ENCODE measurements at places on chromosomes 12 and 14. TPM values are rescaled to one million over a fixed set of nuclear protein-coding genes. Genes with fewer than 3 reads are reported as not detected.

- peak overlapping the region; percentile 92 for H3K4me3 ChIP-seq
- H3K27ac ChIP-seq: peak overlapping the region; percentile 89
- H3K36me3 ChIP-seq: peaks cover 7% of the 10 kb centered on the region
- DNase-seq: peak; percentile 23
Observed at GRCh38 chr12:107760207-107760808, 629 bp downstream of the PRDM4 start.

DNA sequence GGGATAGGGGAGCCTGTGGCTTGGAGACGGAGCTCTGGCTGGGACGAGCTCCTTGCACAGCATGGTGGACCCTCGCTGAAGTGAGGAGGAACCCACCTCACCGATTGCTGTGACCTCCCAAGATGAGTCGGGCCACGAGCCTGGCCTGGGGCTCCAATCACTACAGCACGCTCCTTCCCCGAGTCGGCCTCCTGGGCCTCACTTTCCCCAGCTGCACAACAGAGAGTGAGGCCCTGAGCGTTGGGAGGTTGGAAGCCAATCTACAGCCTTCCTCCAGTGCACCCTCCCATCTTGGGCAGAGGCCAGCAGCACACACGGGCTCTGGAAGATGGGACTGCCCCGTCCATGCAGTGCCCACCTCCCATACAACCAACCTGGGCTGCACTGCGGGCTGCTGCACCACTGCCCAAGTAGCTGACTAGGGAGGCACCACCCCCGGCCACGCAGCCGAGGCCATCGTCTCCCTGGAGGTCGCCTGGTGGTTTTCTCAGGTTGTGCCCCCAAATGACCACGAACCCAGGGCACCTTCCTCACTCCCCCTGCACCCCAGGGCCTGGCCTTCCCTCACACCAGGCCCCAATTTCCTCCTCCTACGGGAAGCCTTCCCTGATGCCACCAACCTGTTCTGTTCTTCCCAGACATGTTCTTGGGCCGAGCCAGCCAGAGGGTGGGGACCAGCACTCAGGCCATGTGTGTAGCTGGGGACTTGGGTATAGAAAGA, 152.3 kb upstream of the C14orf180 start:
- no peak overlapping the region for H3K27ac ChIP-seq
- H3K4me3 ChIP-seq: no peak overlapping the region
- no peaks in the 10 kb centered on the region for H3K36me3 ChIP-seq
- DNase-seq: no peak
- H3K4me1 ChIP-seq: no peaks in the 10 kb centered on the region

GRCh38 chr12:76782526-76782925, 18.6 kb downstream of the ZDHHC17 start:
- peaks cover 23% of the 10 kb centered on the region for H3K4me1 ChIP-seq

- DNase-seq: no peak
- no peak overlapping the region for H3K4me3 ChIP-seq
- no peaks in the 10 kb centered on the region for H3K36me3 ChIP-seq
- no peak overlapping the region for H3K27ac ChIP-seq
- H3K4me1 ChIP-seq: no peaks in the 10 kb centered on the region
Observed at GRCh38 chr14:90795744-90796143, 20.5 kb downstream of the TTC7B start.

- no peak overlapping the region for H3K27ac ChIP-seq
- DNase-seq: no peak
- H3K4me3 ChIP-seq: no peak overlapping the region
- H3K27me3 ChIP-seq: no peaks in the 10 kb centered on the region
- H3K36me3 ChIP-seq: no peaks in the 10 kb centered on the region
Observed at GRCh38 chr14:43858981-43859380, 648.1 kb downstream of the FSCB start.

DNA sequence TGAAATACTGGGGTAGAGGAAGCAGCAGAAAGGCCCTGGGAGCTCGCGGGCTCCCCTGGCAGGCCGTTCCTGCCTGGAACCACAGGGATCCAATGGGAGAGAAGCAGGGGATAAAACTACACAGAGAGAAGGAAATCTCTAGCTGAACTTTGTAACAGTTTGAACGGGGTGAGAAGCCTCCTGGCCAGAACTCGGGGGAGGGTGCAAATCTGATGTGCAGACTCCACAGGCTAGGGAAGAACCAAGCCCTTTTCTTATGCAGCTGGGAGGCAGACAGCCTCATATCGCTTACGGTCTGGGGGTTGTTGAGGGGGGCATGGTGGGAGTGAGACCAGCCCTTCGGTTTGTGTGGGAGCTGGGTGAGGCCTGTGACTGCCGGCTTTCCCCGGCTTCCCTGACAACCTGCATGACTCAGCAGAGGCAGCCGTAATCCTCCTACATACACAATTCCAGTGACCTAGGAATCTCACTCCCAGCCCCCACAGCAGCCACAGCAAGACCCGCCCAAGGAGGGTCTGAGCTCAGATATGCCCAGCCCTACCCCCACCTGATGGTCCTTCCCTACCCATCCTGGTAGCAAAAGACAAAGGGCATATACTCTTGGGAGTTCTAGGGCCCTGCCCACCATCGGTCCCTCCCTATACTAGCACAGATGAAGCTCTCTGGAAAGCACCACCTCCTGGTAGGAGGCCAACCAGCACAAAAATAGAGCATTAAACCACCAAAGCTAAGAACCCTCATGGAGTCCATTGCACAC, 143.0 kb downstream of the TMTC1 start:
- no peak overlapping the region for H3K4me3 ChIP-seq
- H3K4me1 ChIP-seq: no peaks in the 10 kb centered on the region
- no peaks in the 10 kb centered on the region for H3K27me3 ChIP-seq
- H3K27ac ChIP-seq: no peak overlapping the region
- no peak for DNase-seq

GRCh38 chr14:35829449-35829848, 3.3 kb downstream of the BRMS1L start:
- peaks cover 2% of the 10 kb centered on the region for H3K27me3 ChIP-seq
- H3K36me3 ChIP-seq: peaks cover 7% of the 10 kb centered on the region
- no peak for DNase-seq
- H3K4me3 ChIP-seq: no peak overlapping the region
- H3K27ac ChIP-seq: no peak overlapping the region

- peaks cover 11% of the 10 kb centered on the region for H3K4me1 ChIP-seq
- H3K4me3 ChIP-seq: no peak overlapping the region
- H3K27me3 ChIP-seq: no peaks in the 10 kb centered on the region
- DNase-seq: no peak
Observed at GRCh38 chr14:59154373-59154772, 34.1 kb upstream of the DAAM1 start.

GRCh38 chr12:117533687-117534086, 172.3 kb upstream of the NOS1 start:
- H3K27me3 ChIP-seq: no peaks in the 10 kb centered on the region
- no peak overlapping the region for H3K4me3 ChIP-seq
- no peaks in the 10 kb centered on the region for H3K4me1 ChIP-seq
- no peak overlapping the region for H3K27ac ChIP-seq

DNA sequence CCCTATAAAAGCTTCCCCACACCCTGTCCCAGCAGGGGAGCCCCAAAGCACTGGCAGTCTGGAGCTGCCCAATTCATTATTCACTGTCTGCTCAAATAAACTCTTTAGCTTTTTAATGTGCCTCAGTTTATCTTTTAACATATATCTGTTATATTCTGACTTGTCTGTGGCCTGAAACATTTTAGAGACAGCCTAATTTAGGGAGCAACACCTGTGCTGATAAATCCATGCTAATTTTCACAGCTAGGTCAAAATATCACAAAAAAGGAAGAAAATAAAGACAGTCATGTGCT, 32.9 kb downstream of the TMTC1 start:
- no peaks in the 10 kb centered on the region for H3K27me3 ChIP-seq
- H3K27ac ChIP-seq: no peak overlapping the region
- no peaks in the 10 kb centered on the region for H3K36me3 ChIP-seq

GRCh38 chr14:100065942-100066574, 836 bp downstream of the EVL start:
- peaks cover 12% of the 10 kb centered on the region for H3K36me3 ChIP-seq
- DNase-seq: peak; percentile 81
- peaks cover 83% of the 10 kb centered on the region for H3K4me1 ChIP-seq

DNA sequence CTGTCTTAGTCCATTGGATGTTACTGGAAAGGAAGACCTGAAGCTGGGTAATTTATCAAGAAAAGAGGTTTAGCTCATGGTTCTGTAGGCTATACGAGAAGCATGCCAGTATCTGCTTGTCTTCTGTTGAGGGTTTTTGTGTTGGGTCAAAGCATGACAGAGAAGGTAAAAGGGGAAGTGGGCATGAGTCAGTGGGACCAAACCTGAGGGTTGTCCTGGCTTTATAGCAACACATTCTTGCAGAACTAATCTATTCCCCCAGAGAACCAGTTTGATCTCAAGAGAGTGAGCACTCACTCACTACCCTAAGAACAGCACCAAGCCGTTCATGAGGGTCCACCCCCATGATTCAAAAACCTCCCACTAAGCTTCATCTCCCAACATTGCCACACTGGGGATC, 19.0 kb upstream of the KRAS start:
- H3K4me3 ChIP-seq: no peak overlapping the region
- peaks cover 5% of the 10 kb centered on the region for H3K27me3 ChIP-seq
- no peak for DNase-seq
- peaks cover 4% of the 10 kb centered on the region for H3K4me1 ChIP-seq
- H3K36me3 ChIP-seq: no peaks in the 10 kb centered on the region

DNA sequence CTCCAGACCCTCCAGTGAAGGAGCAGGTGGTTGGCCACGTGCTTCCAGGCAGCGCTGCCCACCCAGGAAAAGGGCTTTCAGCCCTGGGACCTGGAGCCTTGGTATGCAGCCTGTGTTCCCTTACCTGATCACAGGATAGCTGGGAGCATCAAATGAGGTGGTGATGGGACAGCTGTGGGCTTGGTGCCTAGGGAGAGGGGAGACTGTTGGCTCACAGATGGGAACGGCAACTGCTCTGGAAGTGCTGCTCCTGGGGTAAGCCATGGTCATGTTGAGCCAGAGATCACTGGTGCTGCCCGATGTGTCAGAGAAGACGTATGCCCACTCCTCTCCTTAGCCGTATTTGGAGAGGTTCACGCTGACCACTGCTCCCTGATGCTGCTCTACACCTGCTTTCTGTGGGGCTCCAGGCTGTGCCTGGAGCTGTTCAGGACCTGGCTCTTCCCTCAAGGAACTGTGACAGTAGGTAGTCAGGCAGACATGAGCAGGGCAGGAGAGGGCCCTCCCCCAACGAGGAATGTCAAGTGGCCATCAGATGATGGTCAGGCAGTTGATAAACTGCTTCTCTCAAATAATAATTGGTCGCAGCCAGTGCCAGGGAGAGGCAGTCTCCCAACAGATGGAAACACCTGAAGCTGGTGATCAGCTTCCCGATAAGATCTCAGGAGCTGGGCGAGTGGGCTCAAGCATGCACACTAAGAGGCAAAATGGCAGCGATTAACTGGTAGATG, 2.8 kb upstream of the CYP46A1 start:
- no peak overlapping the region for H3K27ac ChIP-seq
- no peaks in the 10 kb centered on the region for H3K36me3 ChIP-seq
- H3K4me1 ChIP-seq: peaks cover 5% of the 10 kb centered on the region
- peaks cover 19% of the 10 kb centered on the region for H3K27me3 ChIP-seq

DNA sequence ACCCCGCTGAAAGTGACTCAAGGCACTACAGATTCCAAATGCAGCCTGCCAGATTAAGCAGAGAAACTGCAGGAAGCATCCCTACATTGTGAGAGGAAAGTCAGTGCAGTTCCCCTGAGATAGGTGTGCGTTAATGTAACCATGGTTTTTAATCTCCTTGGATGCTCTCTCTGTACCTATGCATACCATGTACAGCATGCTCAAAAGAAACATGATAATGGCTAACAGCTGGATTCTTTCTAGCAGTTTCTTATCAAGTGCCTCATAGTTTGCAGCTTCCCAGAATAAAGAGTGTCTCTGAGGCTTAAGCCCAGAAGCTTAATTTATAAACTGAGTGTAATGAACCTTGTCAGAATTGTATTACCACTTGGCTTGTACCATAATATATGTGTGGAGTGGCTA, 17.1 kb upstream of the MDM1 start:
- no peak overlapping the region for H3K27ac ChIP-seq
- peaks cover 7% of the 10 kb centered on the region for H3K27me3 ChIP-seq
- no peak overlapping the region for H3K4me3 ChIP-seq
- peaks cover 4% of the 10 kb centered on the region for H3K36me3 ChIP-seq
- H3K4me1 ChIP-seq: peaks cover 8% of the 10 kb centered on the region
- no peak for DNase-seq

DNA sequence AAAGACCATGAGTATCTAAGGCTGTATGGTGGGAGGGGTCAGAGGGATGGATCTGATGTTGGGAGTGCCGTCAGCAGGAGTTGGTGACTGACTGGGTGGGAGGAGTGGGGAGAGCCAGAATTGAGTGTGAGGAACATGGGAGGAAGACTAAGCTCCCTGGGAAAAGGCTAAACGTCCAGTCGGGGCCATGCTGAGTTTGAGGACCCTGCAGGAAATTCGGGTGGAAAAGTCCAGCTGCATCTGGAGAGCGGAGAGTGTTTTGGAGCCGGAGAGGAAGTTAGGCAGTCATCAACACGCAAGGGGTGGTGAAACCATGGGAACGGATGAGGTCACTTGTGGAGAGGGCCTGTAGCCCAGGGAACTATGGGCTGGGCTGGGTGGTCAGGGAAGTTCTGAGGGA, 60.9 kb downstream of the ELK3 start:
- peak overlapping the region; percentile 40 for H3K27ac ChIP-seq
- H3K27me3 ChIP-seq: no peaks in the 10 kb centered on the region
- no peak for DNase-seq
- H3K4me1 ChIP-seq: peaks cover 23% of the 10 kb centered on the region
- peaks cover 31% of the 10 kb centered on the region for H3K36me3 ChIP-seq

DNA sequence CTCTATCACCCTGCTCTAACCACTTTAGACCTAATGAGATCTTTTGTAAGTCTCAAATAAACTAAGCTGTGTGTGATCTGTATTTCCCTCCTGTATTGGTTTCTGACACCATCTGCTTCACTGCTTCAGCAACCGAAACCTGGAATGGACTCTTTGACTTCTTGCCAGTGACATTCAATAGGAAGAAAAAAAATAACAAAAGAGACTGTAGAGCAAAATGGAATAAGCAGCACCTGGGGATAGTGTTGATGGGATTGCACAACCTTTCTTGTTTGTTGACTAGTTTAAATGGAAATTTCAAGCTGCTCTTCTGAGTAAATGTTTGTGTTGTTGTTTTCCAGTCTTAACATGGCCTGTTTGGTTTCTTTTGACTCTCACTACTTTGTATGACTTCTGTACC, 888.6 kb upstream of the SEL1L start:
- H3K27me3 ChIP-seq: no peaks in the 10 kb centered on the region
- H3K4me3 ChIP-seq: no peak overlapping the region
- no peaks in the 10 kb centered on the region for H3K36me3 ChIP-seq

DNA sequence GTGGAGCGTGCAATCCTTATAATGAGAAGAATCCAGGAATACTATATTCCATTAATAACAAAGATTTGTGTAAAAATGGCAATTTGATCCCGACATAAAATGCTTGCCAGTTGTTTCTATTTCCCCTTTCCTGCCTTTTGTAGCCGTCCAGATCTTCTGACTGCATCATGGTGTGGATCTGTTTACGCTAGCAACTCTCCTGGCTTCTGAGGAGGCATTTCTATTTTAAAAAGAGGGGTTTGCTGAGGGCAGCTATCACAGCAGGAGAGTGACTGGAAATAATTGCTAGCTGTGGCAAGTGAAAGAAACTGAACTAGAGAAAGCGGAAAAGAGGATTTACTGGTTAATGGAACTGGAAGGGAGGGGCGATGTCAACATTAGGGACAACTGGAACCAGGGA, 145.6 kb downstream of the ATP23 start:
- H3K27ac ChIP-seq: no peak overlapping the region
- no peaks in the 10 kb centered on the region for H3K36me3 ChIP-seq
- H3K27me3 ChIP-seq: peaks cover 4% of the 10 kb centered on the region
- DNase-seq: no peak
- no peak overlapping the region for H3K4me3 ChIP-seq

Gene SLC38A6
- 4.5 TPM for total RNA-seq

Gene POTEG
- not detected for total RNA-seq

Gene ABCD2
- 7.8 TPM for total RNA-seq

Gene GPRC5A
- total RNA-seq: not detected

Gene ANGEL1
- 14.1 TPM for total RNA-seq
